Activated T-helper 17 cell treated with anti-CD3 and anti-CD28 coated beads, Interleukin-2, amount 50 U/mL, for 72 hours (primary cell): ENCODE measurements at places on chromosomes 11 and 22. TPM values are rescaled to one million over a fixed set of nuclear protein-coding genes. Genes with fewer than 3 reads are reported as not detected.

NRXN2 gene
- 1.2 TPM for total RNA-seq

OR2AT4 gene
- total RNA-seq = not detected

HPX gene
- 0.58 TPM for total RNA-seq

CHRNA10 gene
- total RNA-seq = 3.0 TPM

BDNF gene
- total RNA-seq = not detected

SYCE3 gene
- total RNA-seq = 2.3 TPM

APLNR gene
- total RNA-seq = not detected

KIF18A gene
- 30.3 TPM for total RNA-seq

HEPHL1 gene
- total RNA-seq = not detected

GGT5 gene
- 0.19 TPM for total RNA-seq

GLYATL1 gene
- not detected for total RNA-seq

TOLLIP gene
- 27.6 TPM for total RNA-seq

KRTAP5-2 gene
- total RNA-seq = not detected

OR5P2 gene
- not detected for total RNA-seq

TMPRSS6 gene
- total RNA-seq = 86.6 TPM

SLC16A8 gene
- total RNA-seq = not detected

QSER1 gene
- 15.2 TPM for total RNA-seq

P2RY2 gene
- total RNA-seq = not detected

PKP3 gene
- not detected for total RNA-seq

PLEKHA7 gene
- total RNA-seq = 35.2 TPM

RAB36 gene
- total RNA-seq = 0.80 TPM

UBQLNL gene
- not detected for total RNA-seq

DENND5A gene
- total RNA-seq = 68.5 TPM

SLN gene
- not detected for total RNA-seq

GAL3ST1 gene
- 1.3 TPM for total RNA-seq

XKR3 gene
- total RNA-seq = not detected

GRM5 gene
- not detected for total RNA-seq

OR52B2 gene
- not detected for total RNA-seq

MYBPC3 gene
- not detected for total RNA-seq

IL17REL gene
- 0.42 TPM for total RNA-seq

TRIM29 gene
- not detected for total RNA-seq

CALCA gene
- not detected for total RNA-seq

GLB1L3 gene
- total RNA-seq = 15.7 TPM

KCNQ1 gene
- 9.7 TPM for total RNA-seq

SCGB1D1 gene
- total RNA-seq = not detected

GRIA4 gene
- not detected for total RNA-seq

NPTXR gene
- 0.77 TPM for total RNA-seq

ARHGAP20 gene
- total RNA-seq = not detected

PDE2A gene
- total RNA-seq = 1.7 TPM

MUC6 gene
- not detected for total RNA-seq

TIGD3 gene
- total RNA-seq = 1.5 TPM

CCDC134 gene
- total RNA-seq = 22.3 TPM

IGLL1 gene
- not detected for total RNA-seq

PRR5L gene
- total RNA-seq = 10.0 TPM

KCNK4 gene
- not detected for total RNA-seq

RFPL2 gene
- 0.30 TPM for total RNA-seq

APOL4 gene
- total RNA-seq = 0.56 TPM

CNGA4 gene
- not detected for total RNA-seq

SMC1B gene
- total RNA-seq = 1.7 TPM

CCDC89 gene
- not detected for total RNA-seq

CLCF1 gene
- 0.22 TPM for total RNA-seq

PIWIL4 gene
- 1.1 TPM for total RNA-seq

CPT1B gene
- 57.3 TPM for total RNA-seq

GLB1L2 gene
- 4.0 TPM for total RNA-seq

CASP5 gene
- total RNA-seq = not detected

KRTAP5-7 gene
- not detected for total RNA-seq
